A172 (cell line): ENCODE measurements at places on chromosomes 3 and 15. TPM values are rescaled to one million over a fixed set of nuclear protein-coding genes. Genes with fewer than 3 reads are reported as not detected.

DNA sequence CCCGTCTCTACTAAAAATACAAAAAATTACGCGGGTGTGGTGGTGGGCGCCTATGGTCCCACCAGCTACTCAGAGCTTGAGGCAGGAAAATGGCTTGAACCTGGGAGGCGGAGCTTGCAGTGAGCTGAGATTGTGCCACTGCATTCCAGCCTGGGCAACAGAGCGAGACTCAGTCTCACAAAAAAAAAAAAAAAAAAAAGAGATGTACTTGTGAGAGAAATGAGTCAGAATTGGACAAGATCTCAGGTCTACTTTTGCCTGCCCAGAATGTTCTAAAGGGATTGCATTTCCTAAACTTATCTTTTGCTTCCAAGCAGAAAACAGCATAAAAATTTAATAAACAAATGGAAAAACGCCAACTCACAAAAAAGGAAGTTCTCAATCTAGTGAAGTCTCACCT, 167.5 kb downstream of the NR2F2 start:
- no peak for DNase-seq

GRCh38 chr3:89098964-89099585, 8.3 kb upstream of the EPHA3 start:
- peak; percentile 39 for DNase-seq

- DNase-seq = peak; percentile 12
Measured at GRCh38 chr3:104939196-104939595, 427.5 kb upstream of the ALCAM start.

DNA sequence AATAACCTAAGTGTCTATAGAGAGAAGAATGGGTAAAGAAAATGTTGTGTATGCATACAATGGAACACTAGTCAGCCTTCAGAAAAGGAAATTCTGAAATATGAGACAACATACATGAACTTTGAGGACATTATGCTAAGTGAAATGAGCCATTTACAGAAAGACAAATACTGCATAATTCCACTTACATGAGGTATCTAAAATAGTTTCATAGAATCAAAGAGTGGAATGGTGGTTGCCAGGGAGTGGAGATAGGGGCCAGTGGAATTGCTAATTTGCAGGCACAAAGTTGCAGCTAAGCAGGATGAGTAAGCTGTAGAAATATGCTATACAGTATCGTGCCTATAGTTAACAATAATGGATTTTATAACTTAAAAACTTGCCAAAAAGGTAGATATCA, 779.6 kb upstream of the ARPP21 start:
- no peak for DNase-seq

DNA sequence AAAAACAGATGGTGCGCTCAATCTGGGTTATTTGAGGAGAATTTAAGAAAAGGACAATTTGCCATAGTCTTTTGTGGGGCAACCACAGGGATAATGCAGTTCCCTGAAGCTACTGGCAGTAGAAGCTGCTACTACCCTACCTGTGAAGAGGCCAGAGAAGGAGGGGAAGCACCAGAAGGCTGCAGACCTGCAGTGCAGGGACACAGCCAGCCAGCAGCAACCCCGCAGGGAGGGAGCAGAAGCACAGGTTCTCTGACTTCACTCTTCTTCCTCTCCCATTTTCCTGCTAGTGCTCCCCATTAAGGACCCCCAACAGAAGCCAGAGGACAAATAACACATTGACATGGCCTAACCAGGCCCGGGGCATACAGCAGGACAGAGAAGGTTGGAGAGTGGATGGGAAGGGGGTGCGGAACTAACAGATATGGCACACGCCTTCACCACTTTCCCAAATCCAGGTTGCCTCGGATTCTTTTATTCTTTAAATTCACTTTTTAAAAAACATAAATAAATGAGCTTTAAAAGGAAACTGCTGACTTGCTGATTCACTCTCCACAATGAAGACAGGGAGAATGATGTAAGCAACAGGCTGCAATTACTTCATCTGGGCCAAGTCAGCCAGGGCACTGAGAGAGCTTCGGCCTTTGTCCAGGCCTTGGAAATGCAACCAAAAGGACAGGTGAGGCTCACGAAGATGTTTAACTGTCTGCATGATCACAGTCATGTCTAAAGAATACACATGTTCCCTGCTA, 30.1 kb downstream of the POPDC2 start:
- no peak for DNase-seq

- no peak for DNase-seq
Measured at GRCh38 chr15:70438776-70439175, 324.6 kb downstream of the UACA start.

DNA sequence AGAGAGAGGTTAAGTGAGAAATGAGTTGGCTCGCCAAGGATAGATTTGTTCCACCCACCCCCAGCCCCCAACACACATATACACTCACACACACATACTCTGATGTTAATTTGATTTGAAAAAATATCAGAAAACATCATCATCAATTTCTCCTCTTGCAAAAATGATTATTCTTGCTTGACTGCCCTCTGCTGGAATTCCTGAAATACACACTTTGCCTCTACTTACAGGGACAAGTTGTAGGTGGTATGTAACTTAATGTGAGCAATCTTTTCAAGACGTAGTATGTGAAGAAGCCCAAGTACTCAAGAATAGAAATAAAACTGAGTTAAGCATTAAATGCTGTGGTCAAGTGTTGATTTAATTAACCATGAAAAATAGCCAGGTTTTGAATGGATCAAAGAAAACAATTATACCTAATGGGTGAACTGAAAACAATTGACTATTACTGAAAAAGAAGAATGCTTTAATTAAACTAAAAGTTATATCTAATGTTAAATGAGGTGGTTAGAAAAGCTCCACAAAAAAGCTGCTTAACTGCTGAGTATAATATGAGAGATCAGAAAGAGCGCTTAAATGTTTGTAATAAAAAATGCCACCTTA, 46.6 kb upstream of the MDFIC2 start:
- peak; percentile 15 for DNase-seq

DNA sequence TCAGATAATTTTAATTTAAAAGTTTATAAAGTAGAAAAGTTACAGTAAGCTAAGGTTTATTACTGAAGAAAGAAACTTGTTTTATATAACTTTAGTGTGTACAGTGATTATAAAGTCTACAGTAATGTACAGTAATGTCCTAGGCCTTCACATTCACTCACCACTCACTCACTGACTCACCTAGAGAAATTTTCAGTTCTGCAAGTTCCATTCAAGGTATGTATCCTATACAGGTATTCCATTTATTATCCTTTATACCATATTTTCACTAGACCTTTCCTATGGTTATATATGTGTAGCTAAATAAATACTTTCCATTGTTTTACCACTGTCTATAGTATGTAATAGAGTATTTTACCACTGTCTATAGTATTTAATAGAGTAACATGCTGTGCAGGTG, 33.2 kb upstream of the MME start:
- DNase-seq = no peak

GRCh38 chr3:20079621-20080020, 39.4 kb downstream of the KAT2B start:
- no peak for DNase-seq

GRCh38 chr3:94065819-94066480, 3.1 kb downstream of the NSUN3 start:
- DNase-seq = no peak

- no peak for DNase-seq
Measured at GRCh38 chr3:50388016-50388719, 28.8 kb upstream of the TMEM115 start.

DNA sequence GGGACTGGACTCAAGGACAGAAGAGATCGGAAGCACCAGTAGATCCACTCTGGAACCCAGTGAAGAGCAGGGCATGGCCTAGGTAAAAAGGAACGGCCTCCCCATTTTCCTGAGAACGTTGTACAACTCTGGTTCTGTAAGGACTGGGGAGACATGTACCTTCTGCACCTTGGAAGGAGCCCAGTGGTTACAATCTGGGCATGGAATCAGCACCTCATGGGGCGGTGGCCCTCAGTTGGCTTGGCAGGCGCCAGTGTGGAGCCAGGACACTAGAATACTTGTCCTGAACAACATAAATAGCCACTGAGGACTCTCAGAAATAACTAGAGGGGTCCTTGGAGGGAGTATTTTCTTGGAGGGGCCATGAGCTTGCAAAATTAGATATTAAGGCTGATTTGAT, 25.6 kb downstream of the EAF1 start:
- DNase-seq = no peak

DNA sequence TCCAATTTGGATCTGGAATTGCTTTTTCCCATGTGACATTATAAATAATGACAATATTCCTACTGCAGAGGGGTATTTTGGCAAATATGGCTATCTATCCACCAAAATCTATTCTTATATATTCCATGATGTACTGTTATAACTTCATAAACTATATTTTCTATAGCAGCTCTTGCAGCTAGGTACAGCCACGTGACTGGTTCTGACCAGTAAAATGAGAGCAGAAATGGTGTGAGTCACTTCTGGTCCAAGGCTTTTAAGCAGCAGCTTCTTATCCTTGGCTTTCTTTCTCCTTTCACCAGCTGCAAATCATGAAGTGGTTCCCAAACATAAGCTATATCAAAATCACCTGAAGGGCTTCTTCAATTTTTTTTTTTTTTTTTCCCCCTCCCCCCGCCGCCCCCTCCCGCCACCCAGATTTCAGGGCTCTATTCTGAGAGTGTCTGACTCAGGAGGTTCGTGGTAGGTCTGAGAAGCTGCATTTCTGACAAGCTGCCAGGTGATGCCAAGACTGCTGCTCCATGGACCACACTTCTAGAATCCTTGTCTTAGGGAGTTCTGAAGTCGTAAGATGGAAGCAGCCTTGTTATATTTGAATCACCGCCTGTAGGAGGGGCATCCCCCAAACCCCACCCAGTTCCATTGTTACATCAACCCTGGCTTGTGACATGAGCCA, 357.5 kb downstream of the CHST2 start:
- DNase-seq = no peak

DNA sequence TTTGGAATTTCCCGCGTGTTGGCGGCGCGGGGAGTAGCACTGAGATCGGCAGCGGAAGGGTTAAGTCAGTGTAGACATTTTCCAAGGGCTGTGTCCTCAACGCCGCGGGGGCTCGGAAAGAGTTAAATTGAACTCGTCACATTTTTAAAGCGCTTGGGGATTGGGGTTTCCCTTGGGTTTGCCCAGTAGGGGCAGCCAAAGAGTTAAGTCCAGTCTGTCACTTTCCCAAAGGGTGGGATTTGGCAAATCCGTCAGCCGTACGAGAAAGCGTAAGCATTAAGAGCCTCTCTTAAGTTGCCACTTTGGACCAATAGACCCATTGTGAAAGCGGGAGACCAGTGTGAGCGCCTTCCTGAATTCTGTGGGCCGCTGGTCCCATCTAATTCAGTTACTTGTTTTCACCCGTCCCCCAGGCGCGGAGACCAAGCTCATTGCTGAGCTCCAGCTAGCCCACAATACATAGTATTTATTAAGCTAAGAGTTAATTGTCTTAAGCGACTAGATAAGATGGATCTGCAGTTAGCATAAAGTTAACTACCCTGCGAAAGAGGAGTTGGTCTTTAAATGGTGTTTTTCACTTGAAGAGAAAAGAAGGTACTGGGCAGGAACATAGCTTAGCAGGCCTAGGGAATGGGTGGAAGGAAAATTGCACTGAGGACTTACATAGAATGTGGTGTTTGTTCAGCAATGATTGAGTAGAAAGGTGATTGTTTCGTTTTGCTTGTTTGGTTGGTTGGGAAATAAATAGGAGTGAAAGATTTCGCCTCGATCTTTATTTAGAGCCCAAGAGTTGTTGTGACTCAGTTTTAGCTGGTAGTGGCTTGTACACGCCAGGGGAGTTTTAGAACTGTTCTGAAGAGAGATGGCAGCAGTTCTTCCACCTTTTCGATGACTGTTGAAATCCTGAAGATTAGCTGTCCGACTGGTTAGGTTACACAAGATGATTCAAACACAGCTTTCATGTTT, 932 bp downstream of the ARL8B start:
- peak; percentile 29 for DNase-seq

- no peak for DNase-seq
Measured at GRCh38 chr3:154427685-154428285, 2.2 kb downstream of the GPR149 start.

- peak; percentile 70 for DNase-seq
Measured at GRCh38 chr15:59296181-59296617, 76.5 kb downstream of the MYO1E start.

- no peak for DNase-seq
Measured at GRCh38 chr15:56980473-56980872, 62.0 kb downstream of the TCF12 start.

- peak; percentile 94 for DNase-seq
Measured at GRCh38 chr15:32870240-32871033, 152.6 kb downstream of the GREM1 start.

Gene SATB1
- total RNA-seq = 3.7 and 6.3 TPM in 2 replicates

Gene MUC4
- not detected in 2 replicates for total RNA-seq

Gene CCR9
- total RNA-seq = not detected in 2 replicates

Gene POLQ
- 13.8 and 14.9 TPM in 2 replicates for total RNA-seq

Gene RABL3
- total RNA-seq = 24.4 and 33.5 TPM in 2 replicates

Gene OXTR
- total RNA-seq = 115 and 124 TPM in 2 replicates

Gene CASR
- not detected in 2 replicates for total RNA-seq

Gene TPM1
- 666 and 678 TPM in 2 replicates for total RNA-seq

Gene MAP1A
- 45.0 and 53.1 TPM in 2 replicates for total RNA-seq

Gene GPR160
- total RNA-seq = 1.9 and 2.7 TPM in 2 replicates

Gene ALS2CL
- total RNA-seq = 5.4 and 5.6 TPM in 2 replicates

Gene CYP1A2
- not detected in 2 replicates for total RNA-seq

Gene ISG20
- total RNA-seq = 3.8 and 7.7 TPM in 2 replicates
